B cell (primary cell): ENCODE measurements at places on chromosomes 7 and 10. TPM values are rescaled to one million over a fixed set of nuclear protein-coding genes. Genes with fewer than 3 reads are reported as not detected.

- no peaks in the 10 kb centered on the region for H3K4me1 ChIP-seq
- no peaks in the 10 kb centered on the region for H3K36me3 ChIP-seq
- H3K27me3 ChIP-seq: no peaks in the 10 kb centered on the region
- H3K27ac ChIP-seq: no peak overlapping the region
- no peak for DNase-seq
Measured at GRCh38 chr7:29019387-29019786, 61.3 kb upstream of the TRIL start.

- H3K27ac ChIP-seq: no peak overlapping the region
- no peaks in the 10 kb centered on the region for H3K36me3 ChIP-seq
- DNase-seq: no peak
- H3K4me3 ChIP-seq: no peak overlapping the region
- H3K4me1 ChIP-seq: no peaks in the 10 kb centered on the region
- no peaks in the 10 kb centered on the region for H3K27me3 ChIP-seq
Measured at GRCh38 chr10:132732518-132732917, 53.4 kb downstream of the NKX6-2 start.

GRCh38 chr10:43945908-43946307 lies 297.2 kb upstream of the ZNF32 start:
- H3K27ac ChIP-seq: no peak overlapping the region
- H3K4me1 ChIP-seq: peaks cover 7% of the 10 kb centered on the region
- H3K36me3 ChIP-seq: no peaks in the 10 kb centered on the region
- no peak for DNase-seq
- H3K27me3 ChIP-seq: peaks cover 3% of the 10 kb centered on the region

- H3K27me3 ChIP-seq: no peaks in the 10 kb centered on the region
- no peak overlapping the region for H3K27ac ChIP-seq
Measured at GRCh38 chr10:103784723-103785418, 70.5 kb downstream of the SH3PXD2A start.

DNA sequence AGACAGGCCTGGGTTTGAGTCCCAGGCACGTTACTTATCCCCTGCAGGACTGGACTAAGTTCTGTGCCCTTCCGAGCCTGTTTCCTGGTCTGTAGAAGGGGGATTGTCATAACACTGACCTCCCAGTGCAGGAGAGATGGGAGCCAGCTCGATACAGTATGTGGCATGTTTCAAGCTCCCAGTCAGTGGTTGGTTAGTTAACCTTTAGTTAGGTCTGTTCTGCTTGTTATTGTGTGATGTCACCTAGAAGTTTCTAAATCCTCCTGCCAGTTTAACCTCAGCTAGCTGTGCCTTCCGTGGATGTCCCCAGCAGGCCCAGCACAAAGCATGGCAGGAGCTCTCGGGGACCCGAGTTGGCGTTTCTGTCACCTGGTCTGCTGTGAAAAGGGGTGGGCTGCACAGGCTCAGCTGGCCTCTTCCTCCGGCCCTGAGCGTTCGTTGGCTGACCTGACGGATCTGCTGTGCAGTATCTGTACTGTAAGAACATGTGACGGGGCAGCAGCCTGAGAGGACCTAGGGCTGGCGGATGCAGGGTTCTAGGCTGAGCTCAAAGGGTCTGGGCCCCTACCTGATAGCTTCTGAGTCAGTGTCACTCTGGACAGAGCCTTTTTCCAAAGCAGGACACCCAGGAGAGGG lies 53.0 kb downstream of the SPOCK2 start:
- H3K36me3 ChIP-seq: no peaks in the 10 kb centered on the region
- no peaks in the 10 kb centered on the region for H3K27me3 ChIP-seq
- no peak for DNase-seq
- H3K27ac ChIP-seq: no peak overlapping the region
- H3K4me1 ChIP-seq: no peaks in the 10 kb centered on the region

DNA sequence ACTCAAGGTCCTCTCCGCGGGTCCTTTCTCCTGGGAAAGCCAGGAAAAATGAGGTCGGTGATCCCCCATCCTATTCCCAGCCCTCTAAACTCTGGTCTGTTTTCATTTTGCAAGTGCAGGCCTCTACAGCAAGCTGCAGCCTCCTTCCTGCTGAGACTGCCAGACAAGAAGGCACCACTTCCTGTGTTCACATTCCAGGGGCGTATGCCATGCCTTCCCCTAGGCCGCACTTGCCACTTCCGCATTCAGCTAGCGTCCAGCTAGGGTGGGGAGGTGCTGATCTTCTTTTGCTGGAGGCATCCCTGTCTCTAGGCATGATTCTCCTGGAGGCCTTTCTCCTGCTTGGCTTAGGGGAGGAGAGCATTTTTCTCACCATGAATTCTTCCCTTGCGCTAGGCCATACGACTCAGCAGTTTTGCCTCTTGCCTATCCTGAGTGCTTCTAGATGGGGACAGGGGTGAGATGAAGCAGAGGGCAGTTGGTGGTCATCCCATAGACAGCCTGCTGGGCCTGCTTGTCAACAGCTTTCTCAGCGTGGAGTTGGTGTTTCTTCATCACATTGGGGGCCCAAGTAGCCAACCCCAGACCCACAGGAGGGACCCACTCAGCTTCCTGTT lies 328.9 kb downstream of the RPS24 start:
- H3K36me3 ChIP-seq: no peaks in the 10 kb centered on the region
- no peaks in the 10 kb centered on the region for H3K27me3 ChIP-seq
- H3K4me3 ChIP-seq: no peak overlapping the region

DNA sequence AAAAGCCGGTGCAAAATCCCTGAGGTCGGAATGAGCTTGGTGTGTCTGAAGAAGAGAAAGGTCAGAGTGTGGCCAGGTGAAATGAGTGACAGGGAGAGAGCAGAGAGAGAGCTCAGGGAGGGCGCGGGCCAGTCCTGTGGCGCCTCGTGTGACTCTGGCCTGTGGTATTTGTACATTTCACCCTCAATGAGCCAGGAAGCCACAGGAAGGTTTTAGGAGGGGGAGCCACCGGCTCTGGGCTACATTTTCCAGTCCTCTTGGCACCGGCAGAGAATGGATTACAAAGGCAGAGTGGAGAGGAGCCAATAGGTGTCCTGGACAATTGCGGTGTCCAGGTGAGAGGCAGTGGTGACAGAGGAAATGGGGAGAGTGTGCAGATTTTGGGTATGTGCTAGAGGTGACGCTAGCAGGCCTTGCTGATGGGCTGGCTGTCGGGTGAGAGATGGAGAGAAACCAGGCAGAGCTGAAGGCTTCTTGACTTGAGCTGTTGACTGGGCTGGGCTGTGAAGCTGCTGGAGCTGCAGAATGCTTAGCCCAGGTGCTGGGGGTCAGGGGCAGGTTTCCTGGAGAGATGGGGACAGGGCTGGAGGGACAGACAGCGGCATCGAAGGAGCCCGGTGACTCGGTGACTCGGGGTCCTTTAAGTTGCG lies 38.1 kb downstream of the COL13A1 start:
- H3K27me3 ChIP-seq: peaks cover 8% of the 10 kb centered on the region
- H3K4me1 ChIP-seq: no peaks in the 10 kb centered on the region
- no peak overlapping the region for H3K27ac ChIP-seq
- H3K4me3 ChIP-seq: no peak overlapping the region
- no peak for DNase-seq
- no peaks in the 10 kb centered on the region for H3K36me3 ChIP-seq

DNA sequence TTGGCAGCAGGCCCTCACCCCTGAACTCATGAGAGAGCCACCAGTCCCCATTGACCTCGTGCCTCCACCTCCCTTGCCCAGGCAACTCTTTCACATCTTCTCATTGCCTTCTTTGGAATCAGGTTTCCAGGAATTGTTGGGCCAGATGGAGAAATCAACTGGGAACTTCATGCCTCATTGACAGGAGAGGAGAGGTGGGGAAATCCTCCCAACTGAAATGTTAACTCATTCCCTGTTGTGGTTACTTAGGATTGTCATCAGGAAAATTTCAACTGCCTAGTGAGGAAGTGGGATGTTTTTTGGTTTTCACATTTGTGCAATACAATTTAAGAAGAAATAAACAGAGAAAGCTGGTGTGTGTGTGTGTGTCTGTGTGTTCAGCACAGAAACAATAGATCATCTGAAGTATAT lies 106.6 kb upstream of the INHBA start:
- no peaks in the 10 kb centered on the region for H3K27me3 ChIP-seq
- no peak overlapping the region for H3K27ac ChIP-seq
- H3K4me3 ChIP-seq: no peak overlapping the region
- no peak for DNase-seq

The TSPAN12 gene
- total RNA-seq: not detected in 2 replicates

The LIPK gene
- total RNA-seq: not detected in 2 replicates

The C10orf53 gene
- total RNA-seq: not detected in 2 replicates

The NPFFR1 gene
- not detected in 2 replicates for total RNA-seq
